ENCODE measurements at places on chromosomes 7 and 10.
A peak's percentile ranks its signal among the peaks of the same experiment; 100 is the strongest.

DNA sequence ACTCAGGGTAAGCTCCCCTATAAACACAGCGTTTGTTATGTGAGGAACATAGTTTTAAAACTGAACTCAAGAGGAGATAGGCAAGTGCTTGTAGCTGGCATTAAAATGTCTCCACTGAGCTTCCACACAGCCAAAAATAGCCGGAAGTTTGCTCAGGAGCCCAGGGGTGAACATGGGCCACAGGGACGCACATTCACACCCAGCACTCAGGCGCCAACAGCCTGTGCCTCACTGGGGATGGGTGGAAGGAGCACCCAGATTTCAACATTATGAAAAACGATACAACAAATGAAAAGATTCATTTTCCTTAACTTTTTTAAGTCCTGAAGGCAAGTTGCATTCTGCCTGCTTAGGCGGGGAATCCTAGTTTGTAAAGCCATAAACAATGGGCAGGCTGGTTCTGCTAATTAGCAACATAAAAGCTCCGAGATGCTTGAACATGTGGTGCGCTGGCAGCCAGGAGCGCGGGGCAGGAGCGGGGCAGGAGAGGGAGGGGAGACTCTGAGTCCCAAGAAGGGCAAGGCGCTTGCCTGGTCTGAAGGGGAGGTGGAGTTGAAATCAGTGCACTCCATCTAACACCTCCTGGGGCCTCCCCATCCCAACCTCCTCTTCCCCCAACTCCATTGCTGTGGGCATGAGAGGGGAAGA, 235.9 kb downstream of the COBL start:
- no peak for DNase-seq

DNA sequence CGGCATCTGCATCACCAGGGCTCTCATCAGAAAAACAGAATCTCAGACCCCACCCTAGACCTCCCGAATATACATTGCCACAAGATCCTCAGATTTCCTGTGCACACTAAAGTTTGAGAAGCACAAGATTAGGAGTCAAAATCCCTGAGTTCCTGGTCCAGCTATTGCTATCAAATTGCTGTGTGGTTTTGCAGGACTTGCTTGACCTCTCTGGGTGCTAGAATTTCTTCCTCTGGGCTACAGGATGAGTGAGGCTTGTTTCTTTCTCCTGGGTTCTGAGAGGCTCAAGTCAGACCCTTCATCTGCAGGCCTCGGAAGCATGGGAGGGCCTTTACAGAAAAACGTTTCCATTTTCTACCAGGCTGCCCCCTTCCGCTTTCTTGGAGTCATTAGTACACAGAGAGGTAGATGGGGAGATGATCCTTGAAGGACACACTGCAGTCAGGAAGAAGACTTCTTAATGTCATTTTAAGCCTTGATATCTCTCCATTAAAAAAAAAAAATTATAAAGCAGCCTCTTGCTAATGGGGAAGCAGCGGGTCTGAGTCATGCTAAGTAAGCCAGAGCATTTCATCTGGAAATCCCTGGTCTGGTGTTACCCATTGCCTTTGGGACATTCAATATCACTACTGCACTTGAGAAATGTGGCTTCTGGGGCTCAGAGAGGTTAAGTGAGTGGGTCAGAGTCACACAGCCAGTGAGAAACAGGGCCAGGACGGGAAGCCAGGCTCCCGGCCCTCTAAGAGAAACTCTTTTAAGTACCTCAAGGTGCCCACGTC, 173.5 kb downstream of the KCNMA1 start:
- DNase-seq = no peak

DNA sequence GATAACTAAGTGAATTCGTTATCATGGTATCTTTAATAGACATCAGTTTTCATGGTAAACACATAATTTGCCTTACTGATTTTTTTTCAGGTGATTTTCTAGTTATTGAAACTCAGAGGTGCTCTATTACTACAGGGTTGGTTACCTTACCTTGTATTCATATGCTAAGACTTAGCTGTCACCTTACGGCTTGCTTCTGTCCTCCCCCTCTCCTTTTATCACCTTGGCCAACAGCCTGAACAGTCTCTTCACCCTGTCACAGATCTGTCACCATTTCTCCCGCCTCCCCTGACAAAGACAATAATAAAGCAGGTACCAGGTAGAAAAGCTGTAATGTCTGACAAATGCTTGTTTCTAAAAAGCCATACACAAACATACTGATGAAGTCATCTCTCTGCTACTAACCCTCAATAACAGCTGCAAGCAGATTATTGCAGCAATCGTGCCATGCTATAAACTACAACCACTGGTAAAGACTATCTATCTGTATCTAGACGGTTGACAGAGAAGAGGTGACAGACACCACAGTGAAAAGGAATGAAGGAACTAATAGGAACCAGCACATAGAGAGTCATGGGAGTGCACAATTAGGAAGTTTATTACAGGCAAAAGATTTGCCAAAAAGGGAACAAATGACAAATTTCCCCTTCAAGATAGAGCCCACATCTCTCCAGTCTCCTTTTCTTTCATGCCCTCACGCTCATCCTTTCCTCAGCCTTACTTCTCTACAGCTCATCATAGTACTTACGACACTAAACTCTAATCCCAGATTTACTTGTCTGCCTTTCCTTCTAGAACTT, 57.2 kb downstream of the ARHGAP12 start:
- DNase-seq = no peak

DNA sequence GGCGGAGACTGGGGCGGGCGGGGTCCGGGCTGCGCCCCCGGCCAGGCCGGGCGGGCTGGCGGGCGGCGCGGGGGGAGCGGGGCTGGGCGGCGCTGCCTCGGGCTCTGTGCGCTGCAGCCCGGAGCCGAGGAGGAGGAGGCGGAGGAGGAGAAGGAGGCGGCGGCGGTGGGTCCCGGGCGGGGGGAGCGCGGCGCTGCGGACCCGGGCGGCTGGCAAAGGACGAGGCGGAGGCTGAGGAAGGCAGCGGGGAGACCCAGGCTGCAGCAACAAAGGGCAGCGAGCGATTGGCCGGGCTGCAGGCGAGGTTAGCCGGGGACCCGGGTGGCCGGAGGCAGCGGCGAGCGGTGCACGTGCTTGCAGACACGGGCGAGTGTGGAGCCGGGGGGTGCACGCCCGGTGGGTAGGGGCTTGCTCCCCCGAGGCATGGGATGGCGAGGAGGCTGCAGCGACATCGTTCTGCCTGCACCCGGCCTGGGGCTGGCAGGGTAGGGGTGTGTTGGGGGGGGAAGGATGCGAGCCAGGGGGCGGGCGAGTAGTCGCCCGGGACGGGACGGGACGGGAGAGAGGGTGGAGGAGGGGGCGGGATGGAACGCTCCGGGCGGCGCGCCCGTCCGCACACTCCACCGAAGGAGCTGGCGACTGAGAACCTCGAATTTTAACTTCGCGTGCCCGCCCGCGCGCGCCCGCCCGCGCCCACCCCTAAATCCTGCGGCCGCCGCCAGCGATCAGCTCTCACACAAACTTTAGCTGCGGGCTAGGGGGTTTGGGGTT, 844 bp upstream of the KAT6B start:
- DNase-seq = peak; percentile 27
